Astrocyte of the hippocampus (primary cell): ENCODE measurements at places on chromosomes 16 and 17.
A peak's percentile ranks its signal among the peaks of the same experiment; 100 is the strongest.

DNA sequence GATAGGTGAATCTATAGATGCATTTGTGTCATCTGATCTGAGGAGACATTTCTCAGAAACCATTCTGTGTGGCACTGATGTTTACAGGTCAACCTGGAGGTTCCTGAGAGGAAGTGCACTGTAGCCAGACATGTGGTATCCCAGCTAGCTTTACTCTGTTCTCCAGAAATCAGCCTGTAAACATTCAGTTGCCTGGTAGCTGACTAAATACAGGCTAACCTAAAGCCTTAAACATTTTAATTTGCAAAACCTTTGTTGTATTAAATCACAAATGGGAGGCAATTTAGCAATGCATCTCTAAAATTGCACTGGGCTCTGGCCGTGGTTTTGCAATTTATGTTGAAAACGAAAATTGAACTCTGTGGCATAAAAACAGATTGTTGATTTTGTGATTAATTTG is 207.6 kb downstream of the FTO start:
- no peak for DNase-seq

GRCh38 chr17:6135236-6135635 is 65.1 kb downstream of the WSCD1 start:
- DNase-seq: no peak

DNA sequence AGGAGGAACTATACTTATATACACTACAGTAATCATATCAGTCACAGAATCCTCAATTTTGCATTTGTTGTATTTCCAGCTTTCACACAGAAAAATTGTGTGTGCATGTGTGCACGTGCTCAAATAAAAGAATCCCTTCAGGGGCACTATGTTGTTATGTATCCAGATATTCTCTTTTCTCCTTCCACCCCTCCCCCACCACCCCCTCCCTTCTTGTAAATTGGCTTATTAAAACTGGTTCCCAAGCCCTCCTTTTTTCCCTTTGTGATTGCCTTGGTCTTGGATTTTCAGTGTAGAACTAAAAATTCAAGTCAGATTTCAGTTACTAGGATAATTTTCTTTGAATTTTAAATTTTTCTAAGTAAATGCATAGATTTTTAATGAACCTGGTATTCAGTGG is 86.3 kb downstream of the WNT3 start:
- DNase-seq: no peak

DNA sequence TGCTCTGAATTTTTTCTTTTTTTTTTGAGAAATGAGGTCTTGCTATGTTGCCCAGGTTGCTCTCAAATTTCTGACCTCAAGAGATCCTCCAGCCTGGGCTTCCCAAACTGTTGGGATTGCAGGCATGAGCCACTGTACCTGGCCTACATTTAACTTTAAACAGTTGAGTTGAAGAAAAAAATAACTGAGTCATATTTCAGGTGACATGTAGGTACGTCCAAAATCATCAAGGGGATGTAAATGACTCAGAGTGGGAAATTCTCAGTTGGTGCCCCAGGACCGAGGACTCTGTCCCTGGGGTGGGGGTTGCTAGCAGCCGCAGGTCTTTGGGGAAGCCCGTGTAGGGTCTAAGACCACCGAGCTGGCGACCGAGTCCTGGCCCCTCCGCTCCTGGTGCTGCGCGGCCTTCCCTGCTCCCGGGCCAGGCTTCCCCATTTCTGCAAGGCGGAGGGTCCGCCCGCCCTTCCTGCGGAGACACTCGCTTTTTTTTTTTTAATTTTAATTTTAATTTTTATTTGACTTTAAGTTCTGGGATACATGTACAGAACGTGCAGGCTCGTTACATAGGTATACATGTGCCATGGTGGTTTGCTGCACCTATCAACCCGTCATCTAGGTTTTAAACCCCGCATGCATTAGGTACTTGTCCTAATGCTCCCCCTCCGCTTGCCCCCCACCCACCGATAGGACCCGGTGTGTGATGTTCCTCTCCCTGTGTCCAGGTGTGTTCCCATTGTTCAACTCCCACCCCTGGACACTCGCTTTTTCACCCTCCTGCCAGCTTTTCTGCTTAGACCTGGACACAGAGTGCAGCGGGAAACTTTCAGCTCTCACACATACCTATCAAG is 12.7 kb upstream of the N4BP1 start:
- no peak for DNase-seq

- DNase-seq: peak; percentile 89
Observed at GRCh38 chr17:72677714-72678390, 414.6 kb downstream of the SLC39A11 start.

DNA sequence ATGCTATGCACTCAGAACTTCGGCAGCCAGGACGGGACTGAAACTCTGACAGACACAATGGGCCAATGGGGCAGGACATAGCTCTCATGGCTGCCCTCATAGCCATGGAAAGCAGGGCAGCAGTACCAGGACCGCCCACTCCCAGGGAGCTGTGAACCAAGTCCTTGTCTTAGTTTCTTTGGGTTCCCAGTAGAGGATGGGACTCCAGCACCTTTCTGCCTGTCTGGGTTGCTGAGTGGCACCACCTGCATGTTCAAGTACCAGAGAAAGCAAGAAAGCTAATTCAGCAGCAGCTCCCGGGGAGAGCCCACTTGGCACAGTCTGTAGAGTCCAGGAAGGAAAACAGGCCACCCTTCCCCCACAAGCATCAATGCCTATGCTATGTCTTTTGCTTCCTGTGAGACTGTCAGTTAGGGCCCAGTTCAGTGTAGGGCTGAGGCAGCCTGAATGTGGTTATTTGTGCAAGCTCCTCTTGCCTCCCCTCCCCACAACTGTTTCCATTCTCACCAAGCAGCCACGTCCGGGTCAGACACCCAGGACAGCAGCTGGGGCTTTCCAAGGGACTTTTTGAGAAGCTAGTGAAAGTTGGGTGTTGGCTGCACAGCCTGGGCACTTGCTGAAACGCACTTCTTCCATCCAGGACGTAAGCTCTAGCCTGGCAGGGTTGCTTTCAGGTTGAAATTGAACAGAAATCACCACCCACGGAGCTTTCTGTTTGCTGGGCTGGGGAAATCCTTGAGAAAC is 7.8 kb downstream of the SUPT4H1 start:
- no peak for DNase-seq

GRCh38 chr17:76444518-76445311 is 8.2 kb downstream of the UBE2O start:
- DNase-seq: peak; percentile 45

DNA sequence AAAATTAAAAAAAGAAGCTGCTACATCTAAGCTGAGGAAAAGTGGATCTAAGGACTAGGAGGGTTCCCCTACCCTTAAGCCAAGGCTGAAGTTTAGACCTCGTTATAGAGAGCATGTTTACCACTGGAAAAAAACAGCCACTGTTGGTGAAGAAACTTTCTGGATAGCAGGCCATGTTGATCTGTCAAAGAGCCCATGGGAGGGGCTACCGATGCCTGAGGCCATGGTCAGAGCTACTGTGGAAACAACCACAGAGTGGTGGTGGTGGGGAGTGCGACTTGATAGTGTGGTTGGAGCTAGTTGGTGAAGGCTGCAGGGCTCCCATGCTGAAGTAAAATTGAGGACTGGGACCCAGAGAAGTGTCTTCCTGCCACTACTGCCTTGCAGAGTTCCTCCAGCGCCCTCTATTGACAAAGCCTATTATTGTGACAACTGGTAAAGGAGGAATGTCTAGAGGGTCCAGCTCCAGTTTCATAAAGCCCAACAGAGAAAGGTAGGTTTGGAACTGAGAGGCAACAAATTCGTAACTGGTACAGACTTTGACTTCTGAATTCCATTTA is 12.7 kb upstream of the FAM20A start:
- DNase-seq: no peak

- DNase-seq: peak; percentile 37
Observed at GRCh38 chr16:56667581-56668571, at the start of gene MT1G. Gene MT1G, minus strand, starts transcription at chr16:56668065. Its CDS starts 72 bp downstream, at chr16:56667993.

DNA sequence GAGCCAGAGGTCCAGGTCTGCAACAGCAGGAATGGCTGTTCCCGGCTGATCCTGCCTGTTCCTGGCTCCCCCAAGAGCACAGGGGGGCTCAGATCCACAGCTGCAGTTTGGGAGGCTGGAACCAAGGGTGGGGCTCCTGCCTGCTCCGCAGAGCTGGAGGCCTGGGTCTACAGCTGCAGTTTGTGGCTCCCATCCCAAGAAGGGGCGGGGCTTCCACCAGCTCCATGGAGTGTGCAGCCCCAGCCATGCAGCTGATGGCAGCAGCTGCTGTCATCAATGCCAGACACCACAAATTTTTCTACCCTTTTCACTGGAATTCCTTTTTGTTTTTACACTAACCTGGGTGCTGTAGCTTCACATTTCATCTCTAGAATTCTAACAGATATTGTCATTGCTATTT is 135.4 kb upstream of the KIF2B start:
- DNase-seq: no peak

- DNase-seq: peak; percentile 79
Observed at GRCh38 chr17:76546556-76547182, 6.8 kb downstream of the PRCD start.

- DNase-seq: peak; percentile 93
Observed at GRCh38 chr16:12092544-12092921, 116.0 kb downstream of the SNX29 start.

DNA sequence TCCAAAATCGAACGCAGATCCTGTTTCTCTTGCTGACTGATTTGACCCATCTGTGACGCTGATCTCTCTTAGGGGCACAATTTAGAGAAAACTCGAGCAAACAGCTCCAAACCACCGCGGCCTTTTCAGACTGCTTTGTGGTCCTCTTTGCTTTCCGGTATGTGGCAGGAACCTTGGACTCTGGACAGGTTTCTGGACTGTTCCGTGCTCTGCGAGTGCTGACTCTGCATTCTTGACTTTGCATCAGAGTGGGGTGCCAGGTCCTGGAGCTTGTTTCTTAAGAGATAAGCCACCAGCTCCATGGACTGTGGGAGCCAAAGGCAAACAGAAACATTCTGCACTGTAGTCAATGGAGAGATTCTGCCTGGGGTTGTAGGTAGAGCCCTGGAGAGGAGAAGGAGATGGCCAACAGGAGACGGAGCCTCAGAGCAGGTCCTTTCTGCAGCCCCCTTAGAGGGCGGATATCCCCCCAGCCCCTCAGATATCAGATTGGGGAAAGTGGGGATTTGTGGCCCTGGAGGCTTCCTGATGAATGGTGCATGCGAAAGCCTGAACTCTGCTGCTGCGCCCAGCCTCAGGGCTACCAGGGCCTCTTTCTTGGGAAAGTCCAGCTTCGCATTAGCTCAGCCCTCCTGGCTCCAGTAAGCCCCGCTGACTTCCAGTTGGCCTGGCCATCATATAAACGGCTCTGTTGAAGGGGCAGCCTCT is 65.6 kb downstream of the WIPI1 start:
- DNase-seq: peak; percentile 42

GRCh38 chr17:81837641-81838040 is 2.8 kb upstream of the PPP1R27 start:
- DNase-seq: no peak

GRCh38 chr16:14356064-14356463 is 274.0 kb downstream of the PARN start:
- no peak for DNase-seq

DNA sequence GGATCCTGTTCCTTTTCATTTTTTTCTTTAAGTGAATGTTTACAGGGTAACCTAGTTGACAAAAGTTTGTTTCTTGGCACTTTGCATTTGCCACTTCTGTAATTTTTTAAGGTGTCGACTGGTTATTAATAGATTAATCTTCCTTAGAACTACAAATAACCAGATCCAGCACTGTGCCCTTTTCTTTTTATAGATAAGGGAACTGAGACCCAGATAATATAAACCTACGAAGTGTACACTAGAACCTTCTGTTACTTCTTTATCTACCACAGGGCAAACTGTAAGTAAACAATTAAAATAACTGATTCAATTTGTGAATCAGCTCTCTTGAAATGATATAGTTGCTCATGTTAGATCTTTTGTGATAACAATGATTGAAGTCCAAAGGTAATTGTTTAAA is 55.4 kb downstream of the NLK start:
- no peak for DNase-seq

- no peak for DNase-seq
Observed at GRCh38 chr17:50406578-50406977, 9.3 kb upstream of the LRRC59 start.

DNA sequence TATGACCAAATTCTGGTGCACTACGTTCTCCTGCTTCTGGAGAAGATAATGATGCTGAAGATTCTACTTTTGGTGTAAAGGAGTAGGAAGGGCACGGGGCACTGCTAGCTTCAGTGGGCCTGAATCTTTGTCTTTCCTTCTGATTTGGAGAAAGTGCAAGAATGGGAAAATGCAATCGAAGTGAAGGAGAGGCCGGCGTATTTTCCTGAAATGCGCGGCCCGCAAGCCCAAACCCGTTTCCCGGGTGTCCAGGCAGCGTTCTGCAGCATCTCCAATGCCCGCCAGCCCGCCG is 372 bp upstream of the NDE1 start:
- DNase-seq: no peak

DNA sequence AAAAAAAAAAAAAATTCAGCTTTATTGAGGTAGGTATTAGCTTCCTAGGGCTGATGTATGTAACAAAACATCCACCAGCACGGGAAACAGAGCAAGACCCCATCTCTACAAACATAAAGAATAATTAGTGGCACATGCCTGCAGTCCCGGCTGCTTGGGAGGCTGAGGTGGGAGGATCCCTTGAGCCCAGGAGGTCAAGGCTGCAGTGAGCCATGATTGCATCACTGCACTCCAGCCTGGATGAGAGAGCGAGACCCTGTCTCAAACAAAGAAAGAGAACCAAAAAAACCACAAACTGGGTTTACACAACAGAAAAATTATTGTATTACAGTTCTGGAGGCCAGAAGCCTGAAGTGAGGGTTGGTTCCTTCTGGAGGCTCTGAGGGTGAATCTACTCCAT is 4.0 kb upstream of the MMP25 start:
- DNase-seq: no peak

DNA sequence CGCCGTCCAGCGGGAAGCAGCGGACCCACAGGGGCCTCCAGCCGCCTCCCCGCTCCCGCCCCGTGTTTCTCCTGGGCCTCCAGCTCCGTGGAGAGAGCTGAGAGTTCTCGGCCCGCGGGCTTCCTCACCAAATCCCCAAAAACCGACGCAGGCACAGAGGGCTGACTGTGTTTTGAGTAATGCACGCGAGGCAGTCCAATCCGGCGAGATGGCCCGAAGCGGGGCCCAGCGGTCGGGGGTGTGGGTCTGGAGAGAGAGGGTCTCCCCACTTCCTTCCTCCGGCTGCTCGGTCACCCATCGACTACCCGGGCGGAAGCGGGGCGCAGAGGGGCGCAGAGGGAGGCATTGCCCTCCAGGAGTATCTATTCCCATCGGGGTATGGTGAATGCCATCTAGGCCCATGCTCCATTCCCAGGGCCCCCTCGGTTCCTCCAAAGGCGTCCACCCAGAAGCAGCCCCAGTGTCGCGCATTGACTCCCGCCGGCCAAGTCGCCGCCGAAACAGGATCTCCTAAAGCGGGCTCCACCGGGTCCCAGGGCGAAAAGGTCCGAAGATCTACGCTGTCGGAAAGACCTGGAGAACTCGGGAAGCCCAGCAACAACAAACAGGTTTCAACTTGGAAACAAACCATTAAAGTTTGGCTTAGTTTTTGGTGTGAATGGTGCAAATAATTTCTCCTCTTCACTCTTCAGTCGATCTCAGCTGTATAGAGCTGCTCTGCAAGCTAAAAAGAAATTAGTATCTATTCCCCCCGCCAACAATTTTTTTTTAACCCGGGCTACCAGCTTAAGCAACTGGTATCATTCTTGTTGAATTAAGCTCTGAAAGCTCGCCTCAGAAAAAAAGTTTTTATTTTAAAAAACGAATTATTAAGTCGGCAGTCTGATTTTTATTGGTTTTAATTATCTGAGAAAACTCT is 19.2 kb upstream of the HOXB13 start:
- no peak for DNase-seq

- DNase-seq: no peak
Observed at GRCh38 chr16:8962393-8963009, 1.2 kb downstream of the USP7 start.

- DNase-seq: peak; percentile 50
Observed at GRCh38 chr17:76688165-76688622, 22.6 kb downstream of the MXRA7 start.
